NCI-H510A (cell line): ENCODE measurements at places on chromosomes 13 and 19.

DNA sequence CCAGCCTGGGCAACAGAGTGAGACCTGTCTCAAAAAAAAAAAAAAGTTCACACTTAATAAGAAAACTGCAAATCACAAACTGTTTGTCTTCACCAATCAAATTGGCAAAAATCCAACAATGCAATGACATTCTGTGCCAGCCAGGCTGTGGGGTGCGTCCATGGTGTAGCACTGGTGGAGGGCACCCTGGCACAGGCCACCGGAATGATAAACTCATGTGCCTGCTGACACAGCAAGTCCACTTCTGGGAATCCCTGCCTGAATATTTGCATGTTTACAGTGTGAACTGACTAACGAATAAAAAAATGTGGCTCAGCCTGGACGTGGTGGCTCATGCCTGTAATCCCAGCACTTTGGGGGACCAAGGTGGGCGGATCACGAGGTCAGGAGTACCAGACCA, 1.6 kb upstream of the LRRC25 start:
- no peak for DNase-seq

DNA sequence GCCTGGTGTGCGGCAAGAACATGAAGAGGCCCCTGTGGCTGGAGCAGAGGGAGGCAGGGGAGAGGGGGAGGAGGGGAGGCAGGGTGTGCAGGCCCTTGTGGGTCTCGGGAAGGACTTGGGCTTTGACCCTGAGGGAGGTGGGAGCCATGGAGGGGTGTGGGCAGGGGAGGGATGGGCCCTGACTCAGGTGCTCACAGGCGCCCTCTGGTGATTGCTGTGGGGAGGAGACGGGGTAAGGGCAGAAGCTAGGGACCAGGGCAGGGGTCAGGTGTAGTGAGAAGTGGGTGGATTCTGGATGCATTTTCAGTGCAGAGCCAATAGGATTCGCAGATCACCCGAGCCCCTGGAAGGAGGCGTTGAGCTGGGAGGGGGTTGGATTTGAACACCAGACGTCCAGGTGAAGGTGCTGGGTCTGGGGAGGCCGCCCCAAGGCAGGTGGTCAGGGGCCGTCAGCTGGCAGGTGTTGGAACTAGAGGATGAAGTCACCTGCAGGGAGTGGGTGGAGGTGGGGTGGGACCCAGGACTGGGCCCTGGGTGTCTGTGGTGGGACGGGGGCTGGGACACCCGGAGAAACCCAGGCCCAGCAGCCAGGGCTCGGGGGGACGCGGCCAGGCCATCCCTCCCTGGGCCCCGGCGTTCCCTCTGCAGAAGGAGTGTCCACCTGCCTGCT, 185.4 kb downstream of the KDM4B start:
- no peak for DNase-seq

DNA sequence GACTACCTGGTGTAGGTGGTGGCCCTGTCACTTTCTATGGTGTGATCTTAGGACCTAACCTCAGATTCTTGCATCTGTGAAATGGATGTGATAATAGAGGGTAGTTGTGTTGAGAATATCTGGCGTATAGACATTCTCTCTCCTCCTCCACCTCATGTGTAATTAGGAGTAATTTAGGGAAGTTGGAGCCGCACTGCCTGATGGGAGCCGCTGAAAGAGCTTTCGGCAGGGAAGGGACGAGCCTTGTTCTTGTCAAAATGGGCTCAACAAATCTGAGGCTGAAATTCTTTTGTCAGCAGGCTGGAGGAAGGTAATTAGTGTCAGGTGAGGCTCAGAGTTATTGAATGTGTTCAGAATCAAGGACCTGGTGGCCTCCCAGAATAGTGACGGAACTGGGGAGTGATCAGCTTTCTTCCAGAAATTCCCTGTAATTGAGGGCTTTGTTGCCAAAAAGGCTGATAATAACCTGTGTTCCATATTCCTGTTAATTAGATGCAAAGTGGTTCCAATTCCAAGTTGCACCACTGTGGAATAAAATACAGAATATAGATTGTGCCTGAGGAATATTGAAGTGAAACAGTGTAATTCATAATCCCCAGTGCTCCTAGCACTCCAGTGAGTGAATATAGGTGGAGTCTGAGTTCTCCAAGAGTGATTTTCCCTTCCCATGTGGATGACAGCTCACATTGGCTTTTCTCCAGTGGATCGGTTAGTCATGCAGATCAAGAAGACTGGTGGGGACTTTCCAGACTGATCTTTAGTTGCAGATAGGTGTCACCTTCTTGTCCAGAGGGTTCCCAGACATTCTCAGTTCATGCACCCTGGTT, 47.5 kb downstream of the SPATA13 start:
- DNase-seq, result no peak

GRCh38 chr19:32097620-32098019, 247.8 kb upstream of the ZNF507 start:
- DNase-seq, result no peak

DNA sequence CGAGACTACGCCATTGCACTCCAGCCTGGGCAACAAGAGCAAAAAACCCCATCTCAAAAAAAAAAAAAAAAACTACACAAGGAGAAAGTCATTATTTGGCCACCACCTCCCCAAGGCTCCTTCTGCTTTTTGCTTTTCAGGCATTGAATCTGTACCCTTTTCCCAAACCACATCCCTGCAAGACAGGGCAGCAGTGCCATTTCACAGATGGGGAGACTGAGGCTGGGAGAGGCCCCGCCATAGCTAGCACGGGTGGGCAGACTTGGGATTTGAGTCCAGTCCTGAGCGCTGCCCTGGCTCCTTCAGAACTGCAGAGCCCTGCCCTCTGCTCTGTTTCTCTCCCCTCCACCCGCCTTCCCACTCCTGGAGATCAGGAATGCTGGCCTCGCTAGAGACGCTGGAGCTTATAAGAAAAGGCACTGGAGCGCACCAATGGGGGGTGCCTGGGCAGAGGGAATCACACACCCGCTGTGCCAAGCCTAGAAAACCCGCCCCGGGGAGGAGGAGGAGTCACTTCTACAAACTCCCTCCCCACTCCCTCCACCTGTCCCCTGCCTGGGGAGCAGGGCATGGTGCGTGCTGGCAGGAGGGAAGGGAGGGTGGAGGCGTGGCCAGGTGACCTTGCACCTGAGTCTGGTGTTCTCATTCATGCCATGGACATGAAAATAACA, 17.6 kb downstream of the TJP3 start:
- peak; percentile 88 for DNase-seq

DNA sequence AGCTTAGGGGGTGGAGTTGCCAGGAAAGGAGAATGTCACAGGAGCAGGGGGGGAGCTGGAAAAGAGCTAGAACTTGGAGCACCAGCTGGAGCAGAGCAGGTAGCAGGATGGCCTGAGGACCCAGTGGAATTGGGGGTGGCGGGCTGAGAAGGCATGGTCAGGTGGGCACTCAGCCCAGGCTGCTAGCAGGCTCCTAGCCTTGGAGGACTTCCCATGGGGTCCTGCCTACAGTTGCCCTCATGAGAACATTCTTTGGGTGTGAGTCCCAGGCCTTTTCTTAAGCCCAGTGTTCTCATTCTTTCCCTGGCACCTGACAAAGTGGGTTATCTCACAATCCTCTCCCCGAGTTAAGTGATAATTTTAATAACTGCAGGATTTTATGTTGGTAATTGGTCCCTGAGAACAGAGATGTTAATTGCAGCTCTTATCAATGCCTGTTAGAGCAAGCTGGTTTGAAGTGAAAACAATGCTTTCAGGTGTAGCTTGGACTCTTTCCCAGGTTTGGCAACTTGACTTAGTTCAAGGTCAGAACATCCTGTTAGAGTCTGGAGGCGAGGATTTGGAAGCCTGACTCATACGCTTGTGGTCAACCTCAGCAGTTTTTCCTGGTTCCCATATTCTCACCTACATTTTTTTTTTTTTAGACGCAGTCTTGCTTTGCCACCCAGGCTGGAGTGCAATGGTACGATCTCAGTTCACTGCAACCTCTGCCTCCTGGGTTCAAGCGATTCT, 18.1 kb upstream of the OLFM4 start:
- DNase-seq, result no peak

- DNase-seq, result no peak
These were observed 44.1 kb upstream of the ZNF780A start for GRCh38 chr19:40134866-40135265.

DNA sequence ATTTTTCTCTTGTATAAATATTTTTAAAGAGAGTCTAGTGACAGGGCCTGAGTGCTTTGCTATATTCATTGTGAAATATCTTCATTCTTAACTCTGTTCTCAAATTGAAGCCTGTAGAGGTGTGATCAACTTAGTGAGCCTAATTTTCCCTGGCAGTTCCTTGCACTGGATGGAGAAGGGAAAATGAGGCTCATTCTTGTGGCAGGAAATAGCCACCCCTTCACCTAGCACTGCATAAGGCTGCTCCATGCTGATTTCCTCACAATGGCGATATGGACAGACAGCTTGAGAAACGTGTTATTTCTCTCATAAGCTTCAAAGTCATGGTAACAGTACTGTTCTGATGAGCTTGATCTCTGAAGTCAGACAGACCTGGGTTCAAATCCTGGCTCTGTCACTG, 146.2 kb downstream of the AKAP11 start:
- no peak for DNase-seq

DNA sequence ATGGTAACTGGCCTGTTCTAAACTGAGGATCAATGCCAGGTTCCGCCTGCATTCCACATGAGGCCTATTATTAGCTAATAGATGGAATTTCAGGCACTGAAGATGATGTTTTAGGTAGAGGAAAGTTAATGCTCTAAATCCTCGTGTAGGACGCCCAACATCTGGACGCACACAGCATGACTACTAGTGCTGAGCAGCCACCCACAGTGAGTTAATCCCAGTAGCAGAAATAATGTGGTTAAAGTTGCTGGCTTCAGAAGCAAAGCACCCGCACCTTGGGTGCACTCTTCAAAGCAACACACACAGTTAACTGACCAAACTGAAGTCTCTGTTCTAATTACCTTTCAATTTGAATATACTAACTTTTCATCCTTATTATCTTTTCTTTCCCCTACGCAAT, 150.6 kb downstream of the DIAPH3 start:
- DNase-seq, result no peak

GRCh38 chr13:26811581-26811980, 51.0 kb upstream of the GPR12 start:
- no peak for DNase-seq

DNA sequence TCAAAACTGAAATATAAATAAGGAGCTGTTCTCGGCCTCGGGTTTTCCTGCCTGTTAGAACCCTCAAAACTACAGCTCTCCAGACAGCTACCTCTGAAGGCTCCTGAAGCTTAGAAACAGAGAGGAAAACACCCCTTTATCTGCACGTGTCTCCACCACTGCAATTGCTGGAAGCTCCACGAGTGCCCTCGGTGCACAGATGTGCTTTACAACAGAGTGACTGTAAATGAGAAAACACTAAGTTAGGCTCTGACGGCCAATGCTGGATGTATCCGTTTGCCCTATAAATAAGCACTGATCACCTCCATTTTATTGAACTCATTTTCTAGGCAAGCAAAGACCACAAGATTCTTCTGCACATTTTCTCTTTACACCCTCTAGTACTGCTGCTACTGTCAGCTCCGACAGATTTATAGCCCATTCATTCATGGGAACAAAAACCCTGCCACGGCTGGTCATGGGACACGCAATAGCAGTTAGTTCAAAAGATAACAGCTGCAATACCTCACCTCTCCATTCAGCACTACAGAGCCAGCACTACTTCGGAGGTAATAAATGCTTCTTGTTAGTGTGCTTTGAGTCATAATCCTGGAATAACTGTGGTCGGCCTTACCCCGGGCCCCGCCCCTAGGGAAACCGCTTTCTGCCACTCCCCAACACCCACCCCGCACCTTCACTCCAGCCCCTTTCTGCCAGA, 241.1 kb upstream of the ZNF507 start:
- DNase-seq, result no peak

DNA sequence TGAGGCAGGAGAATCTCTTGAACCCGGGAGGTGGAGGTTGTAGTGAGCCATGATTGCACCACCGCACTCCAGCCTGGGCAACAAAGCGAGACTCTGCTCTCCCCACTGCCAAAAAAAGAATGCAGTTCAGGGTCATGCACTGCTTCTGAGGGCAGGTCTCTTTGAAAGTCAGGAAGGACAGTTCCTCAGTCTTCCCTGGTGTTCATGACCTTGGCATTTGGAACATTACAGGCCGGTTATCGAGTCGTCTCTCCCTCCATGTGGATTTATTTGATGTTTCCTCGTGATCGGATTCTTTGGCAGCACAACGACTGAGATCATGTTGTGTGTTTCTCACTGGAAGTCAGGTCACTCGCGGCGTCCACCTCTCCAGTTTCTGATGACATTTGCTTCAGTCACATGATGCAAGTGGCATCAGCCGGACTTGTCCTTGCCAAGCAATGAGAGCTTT, 17.2 kb downstream of the FGF21 start:
- no peak for DNase-seq

DNA sequence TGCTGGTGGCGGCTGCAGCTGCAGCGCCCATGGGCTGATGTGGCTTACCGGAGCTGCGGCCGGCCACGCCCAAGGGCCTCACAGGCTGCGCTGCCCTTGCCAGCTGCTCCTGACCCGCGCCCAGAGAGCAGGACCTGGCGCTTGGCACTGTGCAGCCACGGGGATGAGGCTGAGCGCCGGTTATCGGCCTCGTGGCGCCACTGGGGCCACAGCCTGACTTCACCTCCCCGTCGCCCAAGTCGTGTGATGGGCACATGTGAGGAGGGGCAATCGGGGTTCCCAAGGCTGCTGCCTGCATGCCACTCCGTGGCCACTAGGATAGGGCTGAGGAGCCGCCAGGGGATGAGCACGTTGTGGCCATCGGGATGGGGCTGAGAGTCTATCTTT, 77.2 kb upstream of the PABPC3 start:
- DNase-seq, result no peak

DNA sequence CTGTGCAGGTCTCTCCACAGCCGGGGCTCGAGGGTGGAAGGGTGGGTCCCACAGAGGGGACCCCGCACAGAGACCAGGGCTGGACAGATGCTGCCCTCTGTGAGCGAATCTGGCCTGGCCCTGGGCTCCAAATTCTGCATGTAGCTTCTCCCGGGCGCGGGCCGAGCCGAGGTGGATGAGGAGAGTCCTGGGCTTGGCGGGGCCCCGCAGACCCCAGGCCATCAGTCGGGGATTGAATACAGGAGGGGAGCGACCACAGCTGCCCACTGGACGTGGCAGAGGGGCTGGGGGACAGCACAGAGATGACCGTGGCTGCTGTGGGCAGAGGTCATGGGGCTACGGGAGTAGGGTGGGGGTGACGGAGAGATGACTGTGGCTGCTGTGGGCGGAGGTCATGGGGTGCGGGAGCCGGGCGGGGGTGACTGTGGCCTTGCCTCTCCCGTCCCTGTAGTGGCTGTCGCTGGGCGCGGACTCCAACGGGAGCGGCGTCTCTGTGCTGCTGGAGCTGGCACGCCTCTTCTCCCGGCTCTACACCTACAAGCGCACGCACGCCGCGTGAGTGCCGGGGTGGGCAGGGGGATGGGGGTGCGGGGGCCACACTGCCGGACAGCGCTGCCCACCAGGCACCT, 15.5 kb downstream of the NCLN start:
- DNase-seq, result no peak
